ENCODE measurements at places on chromosomes 11 and 22.

DNA sequence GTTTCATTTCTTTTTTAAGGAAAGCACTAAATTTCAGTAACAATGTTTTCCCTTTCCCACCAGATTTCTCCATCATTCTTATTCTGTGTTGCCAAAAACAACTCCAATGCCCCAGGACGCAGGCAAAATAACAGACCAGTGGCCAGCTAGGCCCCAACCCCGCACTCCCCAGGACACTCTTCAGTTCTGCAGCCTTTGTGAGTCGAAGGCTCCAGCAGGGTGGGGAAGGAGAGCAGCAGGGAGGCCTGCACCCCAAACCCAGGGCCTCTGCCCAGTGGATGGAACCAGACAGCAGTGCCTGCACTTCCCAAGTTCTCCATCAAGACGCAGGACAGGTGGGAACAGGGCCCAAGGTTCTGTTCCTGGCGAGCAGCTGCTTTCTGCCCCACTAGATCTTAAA is 34.4 kb downstream of the PPP2R1B start:
- DNase-seq, result no peak

- DNase-seq, result no peak
Measured at GRCh38 chr11:123194337-123195187, 486 bp downstream of the CLMP start.

DNA sequence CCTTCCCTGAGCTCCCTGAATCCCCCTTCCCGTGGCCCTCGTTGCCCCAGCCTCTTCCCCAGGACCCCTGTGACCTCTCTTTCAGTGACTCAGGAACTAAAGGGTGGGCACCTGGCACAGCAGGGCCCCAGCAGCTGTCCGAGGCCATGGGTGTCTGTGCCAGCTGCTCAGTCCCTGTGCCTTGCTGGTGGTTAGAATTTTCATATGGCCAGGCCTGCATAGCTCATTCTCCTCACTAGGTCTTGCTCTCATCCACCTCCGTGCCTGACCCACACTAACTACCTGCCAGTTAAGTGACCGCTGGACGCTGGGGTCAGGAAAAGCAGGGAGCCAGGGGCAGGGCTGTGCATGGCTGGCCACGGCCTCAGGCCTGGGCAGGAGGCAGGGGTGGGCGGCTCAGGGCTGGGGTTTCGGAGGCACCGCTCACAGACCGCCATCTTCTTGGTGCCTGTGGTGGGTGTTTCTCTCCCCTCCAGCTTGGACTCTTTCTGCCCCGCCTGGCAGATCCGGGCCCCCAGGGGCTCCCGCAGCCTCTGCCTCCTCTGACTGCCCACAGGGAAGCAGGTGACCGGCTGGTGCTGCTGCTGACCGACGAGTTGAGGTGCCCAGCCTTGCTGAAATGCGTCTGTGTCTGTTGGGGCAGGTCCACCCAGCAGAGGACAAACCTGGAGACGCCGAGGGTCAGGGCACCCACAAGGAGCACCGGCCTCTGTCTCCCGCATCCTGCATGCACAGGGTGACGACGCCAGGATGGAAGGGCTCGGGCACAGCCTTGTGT is 20.3 kb downstream of the MRGPRD start:
- DNase-seq, result no peak

DNA sequence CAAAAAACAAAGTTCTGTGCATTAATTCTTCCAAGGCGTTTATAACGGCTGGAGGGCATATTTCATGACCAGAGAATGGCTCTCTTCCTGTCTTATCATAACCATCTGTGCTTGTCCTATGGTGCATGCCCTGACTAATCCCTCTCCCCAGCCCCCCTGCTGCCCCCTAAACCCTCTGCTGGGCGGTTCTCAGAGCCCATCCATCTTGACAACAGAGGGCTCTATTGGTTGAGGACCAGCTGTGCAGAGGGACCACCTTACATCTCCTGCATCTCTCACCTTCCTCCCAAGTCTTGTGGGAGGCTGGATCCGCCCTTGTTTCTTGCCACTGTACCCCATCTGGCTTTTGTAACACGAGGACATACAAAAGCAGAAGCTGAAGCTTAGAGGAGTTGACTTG is 282.1 kb downstream of the MIAT start:
- no peak for DNase-seq

DNA sequence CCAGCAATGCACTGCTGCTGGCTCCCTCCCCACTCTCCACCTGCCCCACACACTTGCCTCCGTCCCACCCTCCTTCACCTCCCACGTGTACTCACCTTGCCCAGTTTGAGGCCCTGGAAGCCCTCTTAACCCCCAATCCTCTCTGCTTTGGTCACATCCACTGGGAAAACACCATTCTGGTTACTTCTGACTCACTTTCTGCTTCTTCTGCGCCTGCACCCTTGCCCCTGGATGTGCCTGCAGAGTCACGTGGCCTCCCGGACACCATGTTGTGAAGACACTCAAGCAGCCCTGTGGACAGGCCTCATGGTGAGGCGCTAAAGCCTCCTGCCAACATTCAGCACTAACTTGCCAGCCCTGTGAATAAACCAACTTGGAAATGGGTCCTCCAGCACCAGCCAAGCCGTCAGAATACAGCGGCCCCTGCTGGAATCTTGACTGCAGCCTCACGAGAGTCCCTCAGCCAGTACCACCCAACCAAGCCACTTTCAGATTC is 2.6 kb upstream of the NAALADL1 start:
- DNase-seq, result no peak

GRCh38 chr22:47624252-47625012 is 862.0 kb downstream of the TBC1D22A start:
- no peak for DNase-seq

GRCh38 chr22:25069426-25069757 is 116.9 kb downstream of the KIAA1671 start:
- DNase-seq, result no peak

- peak; percentile 9 for DNase-seq
Measured at GRCh38 chr11:119671051-119671450, 57.9 kb downstream of the NECTIN1 start.

DNA sequence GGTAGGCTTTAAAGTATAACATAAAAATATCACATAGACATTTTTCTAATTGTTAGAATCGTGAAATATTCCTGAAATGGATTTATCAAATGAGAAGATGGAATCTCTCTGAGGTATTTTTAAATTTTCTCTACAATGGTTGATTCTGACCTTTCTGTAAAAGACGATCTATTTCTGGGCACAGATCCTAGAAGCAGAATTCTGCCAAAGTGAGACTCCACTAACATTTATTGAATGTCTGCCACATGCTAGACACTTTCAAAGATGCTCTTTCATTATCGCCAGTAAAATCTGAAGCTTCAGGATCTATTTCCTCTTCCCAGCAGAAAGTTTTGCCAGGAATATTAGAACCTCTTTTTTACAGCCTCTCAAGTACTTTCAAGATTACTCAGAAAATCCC is 64.1 kb upstream of the TMEM45B start:
- no peak for DNase-seq

DNA sequence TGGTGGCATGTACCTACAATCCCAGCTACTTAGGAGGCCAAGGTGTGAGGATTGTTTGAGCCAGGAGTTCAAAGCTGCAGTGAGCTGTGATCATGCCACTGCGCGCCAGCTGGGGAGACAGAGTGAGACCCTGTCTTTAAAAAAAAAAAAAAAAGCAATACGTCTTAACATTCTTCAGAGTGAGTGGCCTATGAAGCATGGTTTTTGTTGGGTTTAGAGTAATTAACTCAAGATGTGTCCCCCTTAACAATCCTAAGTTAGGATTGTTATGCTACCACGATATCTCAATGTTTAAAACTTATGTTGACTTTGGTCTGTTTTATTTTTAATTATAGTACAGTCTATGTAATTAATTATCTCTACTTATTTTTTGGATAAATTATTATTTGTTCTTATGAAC is 156.1 kb downstream of the HIPK3 start:
- DNase-seq, result no peak
